ENCODE measurements at places on chromosomes 11 and 22. TPM values are rescaled to one million over a fixed set of nuclear protein-coding genes. Genes with fewer than 3 reads are reported as not detected.

The SPTBN2 gene
- total RNA-seq = 34.0 TPM

The SLC22A12 gene
- total RNA-seq = not detected

The CNTF gene
- 1.6 TPM for total RNA-seq

The CCDC116 gene
- total RNA-seq = 0.07 TPM

The RFPL2 gene
- not detected for total RNA-seq

The ALKBH3 gene
- total RNA-seq = 42.8 TPM

The MYEOV gene
- 2.2 TPM for total RNA-seq

The C1QTNF6 gene
- 16.5 TPM for total RNA-seq

The OR10V1 gene
- total RNA-seq = not detected

The TMEM184B gene
- total RNA-seq = 43.7 TPM

The DNAJB7 gene
- total RNA-seq = not detected

The TSPO gene
- 207 TPM for total RNA-seq

The FGF19 gene
- total RNA-seq = not detected

The LMO1 gene
- not detected for total RNA-seq

The SCN3B gene
- total RNA-seq = 0.39 TPM

The CHCHD10 gene
- total RNA-seq = 11.3 TPM

The PKDREJ gene
- total RNA-seq = 0.04 TPM

The PATE2 gene
- total RNA-seq = 0.07 TPM

The MRGPRX3 gene
- total RNA-seq = not detected

The SLC25A18 gene
- not detected for total RNA-seq

The CABP7 gene
- not detected for total RNA-seq

The BLID gene
- 3.2 TPM for total RNA-seq

The POU2AF1 gene
- total RNA-seq = not detected

The TSSC4 gene
- 63.2 TPM for total RNA-seq

The PLEKHB1 gene
- total RNA-seq = 0.42 TPM

The RFPL1 gene
- total RNA-seq = not detected

The NAALAD2 gene
- total RNA-seq = 0.21 TPM

The KRTAP5-10 gene
- total RNA-seq = not detected

The TMX2 gene
- total RNA-seq = 85.0 TPM

The MPZL2 gene
- total RNA-seq = 148 TPM

The ASCL2 gene
- not detected for total RNA-seq

The CNTN5 gene
- total RNA-seq = not detected

The OR52H1 gene
- total RNA-seq = not detected

The TNKS1BP1 gene
- 66.1 TPM for total RNA-seq

The P2RY2 gene
- total RNA-seq = 2.3 TPM

The SLC6A5 gene
- not detected for total RNA-seq

The DGAT2 gene
- total RNA-seq = 0.49 TPM

The SART1 gene
- total RNA-seq = 60.4 TPM

The OR51B4 gene
- total RNA-seq = not detected

The IFTAP gene
- 30.3 TPM for total RNA-seq

The TPBGL gene
- total RNA-seq = 0.07 TPM

The SHISA8 gene
- total RNA-seq = not detected

The TYR gene
- total RNA-seq = not detected

The APOA1 gene
- not detected for total RNA-seq
